ENCODE measurements at places on chromosomes 7 and 10.

GRCh38 chr10:72709041-72709440 is 17.1 kb downstream of the MCU start:
- peak; percentile 48 for DNase-seq

GRCh38 chr7:132024290-132024689 is 467.9 kb upstream of the PODXL start:
- DNase-seq, result no peak

GRCh38 chr10:12579954-12580858 is 230.9 kb downstream of the CAMK1D start:
- DNase-seq, result peak; percentile 41

DNA sequence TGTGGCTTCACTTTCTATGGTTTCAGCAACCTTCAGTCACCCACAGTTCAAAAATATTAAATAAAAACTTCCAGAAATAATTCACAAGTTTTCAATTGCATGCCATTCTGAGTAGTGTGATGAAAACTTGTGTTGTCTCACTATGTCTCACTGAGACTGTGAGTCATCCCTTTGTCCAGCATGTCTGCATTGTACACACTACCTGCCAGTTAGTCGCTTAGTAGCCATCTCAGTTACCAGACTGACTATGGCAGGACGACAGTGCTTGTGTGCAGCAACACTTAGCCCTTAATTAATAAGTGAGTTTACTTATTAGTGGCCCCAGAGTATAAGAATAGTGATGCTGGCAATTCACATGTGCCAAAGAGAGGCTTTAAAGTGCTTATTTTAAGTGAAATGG is 22.5 kb downstream of the CCDC186 start:
- DNase-seq, result peak; percentile 51

- DNase-seq, result no peak
Observed at GRCh38 chr10:12010353-12010752, 32.3 kb downstream of the UPF2 start.

GRCh38 chr10:28593811-28594210 is 60.9 kb downstream of the WAC start:
- DNase-seq, result no peak

GRCh38 chr10:3542185-3542611 is 242.8 kb downstream of the KLF6 start:
- peak; percentile 66 for DNase-seq

DNA sequence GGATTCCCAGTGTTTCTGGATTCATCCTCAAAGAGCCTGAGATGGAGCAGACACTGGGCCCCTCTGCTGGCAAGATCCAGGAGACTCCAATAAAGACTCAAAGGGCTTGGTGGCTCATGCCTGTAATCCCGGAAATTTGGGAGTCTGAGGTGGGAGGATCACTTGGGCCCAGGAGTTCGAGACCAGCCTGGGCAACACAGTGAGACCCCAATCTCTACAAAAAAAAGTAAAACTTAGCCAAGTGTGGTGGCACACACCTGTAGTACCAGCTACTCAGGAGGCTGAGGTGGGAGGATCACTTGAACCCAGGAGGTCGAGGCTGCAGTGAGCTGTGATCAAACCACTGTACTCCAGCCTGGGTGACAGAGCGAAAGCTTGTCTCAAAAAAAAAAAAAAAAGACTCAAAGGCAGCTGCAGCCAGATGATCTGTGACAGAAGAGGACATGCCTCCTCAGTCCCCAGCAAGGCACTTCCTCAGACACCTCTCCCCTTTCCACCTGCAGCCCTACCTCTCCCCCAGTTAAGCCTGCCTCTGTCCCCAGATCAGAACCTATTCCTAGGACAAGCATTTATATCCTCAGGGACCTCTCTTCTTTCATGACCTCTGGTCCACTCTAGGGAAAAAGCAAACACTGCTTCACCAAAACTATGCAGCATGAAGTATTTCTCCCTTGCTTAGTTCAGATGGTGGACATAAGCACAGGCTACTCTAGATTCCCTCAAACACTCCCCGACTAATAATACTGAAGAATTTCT is 27.9 kb downstream of the PDLIM1 start:
- no peak for DNase-seq

DNA sequence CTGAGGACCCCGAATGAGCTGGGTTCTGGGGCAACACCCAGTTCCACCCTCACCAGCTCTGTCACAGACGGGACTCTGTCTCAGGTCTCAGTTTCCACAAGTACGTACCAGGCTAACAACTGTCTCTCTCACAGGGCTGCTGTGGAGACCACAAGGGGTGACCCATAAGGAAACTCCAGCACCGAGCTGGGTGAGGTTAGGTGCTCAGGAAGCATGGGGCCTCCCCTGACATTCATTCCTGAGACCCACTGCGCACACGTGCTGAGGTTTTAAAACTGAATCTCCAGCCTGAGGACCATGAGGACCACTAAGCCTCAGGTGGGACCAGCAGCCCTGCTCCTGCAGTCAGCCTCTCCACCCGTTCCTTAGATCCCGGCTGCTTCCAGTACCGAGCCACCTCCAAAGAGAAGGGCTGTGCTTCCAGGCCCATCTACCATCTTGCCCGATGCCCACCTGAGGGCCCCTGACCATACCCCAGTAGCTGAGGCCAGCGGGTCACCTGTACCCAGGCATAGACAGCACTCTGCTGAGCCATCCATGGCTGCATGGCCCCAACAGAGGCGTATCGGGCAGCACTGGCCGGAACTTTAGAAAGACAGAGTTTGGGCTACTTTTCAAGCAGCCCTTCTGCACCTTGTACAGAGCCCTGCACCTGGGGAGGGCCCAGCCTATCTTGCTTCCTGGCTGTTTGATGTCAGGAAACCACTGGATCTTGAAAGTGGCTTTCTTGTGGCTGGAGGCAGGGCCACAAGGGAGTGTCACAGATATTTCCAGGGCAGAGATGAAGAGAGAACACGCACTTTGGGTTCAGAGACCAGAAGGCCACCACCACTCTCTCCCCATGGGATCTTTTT is 18.7 kb downstream of the HSPA12A start:
- DNase-seq, result no peak
